ENCODE measurements at places on chromosomes 16 and 17.
A peak's percentile ranks its signal among the peaks of the same experiment; 100 is the strongest.

DNA sequence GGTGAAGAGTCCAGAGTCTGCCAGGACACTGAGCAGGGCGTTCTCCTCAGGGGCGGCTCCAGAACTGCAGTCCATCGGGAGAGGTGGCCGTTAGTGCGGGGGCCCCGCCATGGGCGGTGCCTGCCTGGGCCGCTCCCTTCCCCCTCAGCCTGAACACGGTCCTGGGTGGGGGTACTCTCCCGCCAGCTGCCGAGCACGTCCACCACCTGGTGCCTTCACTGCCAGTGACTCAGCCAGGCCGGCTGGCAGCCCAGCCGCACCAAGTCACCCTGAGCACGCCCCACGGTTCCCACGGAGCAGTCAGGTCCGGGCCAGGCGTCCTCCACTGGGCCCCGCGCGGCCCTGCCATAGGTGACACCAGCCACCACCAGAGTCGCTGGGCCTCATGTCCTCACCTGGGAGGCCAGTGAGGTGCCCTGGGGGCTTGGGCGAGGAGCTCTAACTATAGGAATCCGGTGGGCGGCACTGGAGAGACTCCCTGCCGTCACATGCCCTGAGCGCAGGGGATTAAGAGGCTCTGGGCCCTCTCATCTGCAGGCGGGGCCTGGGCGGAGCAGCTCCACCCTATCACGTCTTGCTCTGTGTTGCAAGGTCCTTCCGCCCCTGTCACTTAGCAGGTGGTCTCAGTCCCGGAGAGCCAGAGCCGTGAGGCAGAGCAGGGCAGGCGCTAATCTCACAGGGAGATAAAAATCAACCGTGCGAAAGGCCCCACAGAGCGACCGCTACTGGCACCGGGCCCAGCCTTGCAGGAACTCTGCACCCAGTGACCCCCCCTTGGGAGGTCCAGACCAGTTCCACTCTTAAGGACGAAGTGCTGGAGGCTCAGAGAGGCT is 14.3 kb downstream of the PIEZO1 start:
- peak; percentile 28 for DNase-seq

DNA sequence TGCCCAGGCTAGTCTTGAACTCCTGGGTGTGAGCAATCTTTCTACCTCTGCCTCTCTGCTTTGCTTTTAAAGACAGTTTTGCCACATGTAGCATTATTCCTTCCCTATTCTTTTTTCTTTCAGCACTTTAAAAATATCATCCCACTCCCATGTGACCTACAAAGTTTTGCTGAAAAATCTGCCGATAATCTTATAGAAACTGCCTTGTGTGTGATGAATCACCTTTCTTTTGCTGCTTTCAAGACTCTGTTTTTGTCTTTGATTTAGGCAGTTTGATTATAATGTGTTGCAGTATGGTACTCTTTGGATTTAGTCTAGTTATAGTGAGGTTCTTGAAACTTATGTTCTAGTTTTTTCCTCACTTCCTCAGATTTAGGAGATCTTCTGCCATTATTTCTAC is 142.0 kb upstream of the KIF2B start:
- DNase-seq, result no peak

DNA sequence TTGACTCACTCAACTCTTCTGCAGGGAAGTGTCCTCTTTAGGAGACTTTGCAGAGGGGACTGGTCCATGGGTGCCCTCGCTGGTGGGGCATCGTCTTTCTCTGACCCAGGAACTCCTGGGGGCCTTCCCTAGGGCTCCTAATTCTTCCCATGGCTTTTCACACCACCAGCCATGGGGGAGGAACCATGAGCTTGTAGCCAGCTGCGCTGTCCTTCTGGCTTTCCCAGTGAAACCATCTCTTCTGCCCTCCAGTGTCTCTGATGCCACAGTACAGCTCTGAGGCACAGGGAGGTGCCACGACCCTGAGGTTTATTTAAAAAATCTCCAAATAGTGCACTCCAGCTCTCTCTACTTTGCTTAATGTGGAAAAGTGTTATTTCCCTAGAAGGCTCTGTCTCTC is 78.6 kb downstream of the SDR42E1 start:
- DNase-seq, result no peak

- DNase-seq, result no peak
These were observed 116.6 kb upstream of the TNRC6C start for GRCh38 chr17:77841742-77842527.

DNA sequence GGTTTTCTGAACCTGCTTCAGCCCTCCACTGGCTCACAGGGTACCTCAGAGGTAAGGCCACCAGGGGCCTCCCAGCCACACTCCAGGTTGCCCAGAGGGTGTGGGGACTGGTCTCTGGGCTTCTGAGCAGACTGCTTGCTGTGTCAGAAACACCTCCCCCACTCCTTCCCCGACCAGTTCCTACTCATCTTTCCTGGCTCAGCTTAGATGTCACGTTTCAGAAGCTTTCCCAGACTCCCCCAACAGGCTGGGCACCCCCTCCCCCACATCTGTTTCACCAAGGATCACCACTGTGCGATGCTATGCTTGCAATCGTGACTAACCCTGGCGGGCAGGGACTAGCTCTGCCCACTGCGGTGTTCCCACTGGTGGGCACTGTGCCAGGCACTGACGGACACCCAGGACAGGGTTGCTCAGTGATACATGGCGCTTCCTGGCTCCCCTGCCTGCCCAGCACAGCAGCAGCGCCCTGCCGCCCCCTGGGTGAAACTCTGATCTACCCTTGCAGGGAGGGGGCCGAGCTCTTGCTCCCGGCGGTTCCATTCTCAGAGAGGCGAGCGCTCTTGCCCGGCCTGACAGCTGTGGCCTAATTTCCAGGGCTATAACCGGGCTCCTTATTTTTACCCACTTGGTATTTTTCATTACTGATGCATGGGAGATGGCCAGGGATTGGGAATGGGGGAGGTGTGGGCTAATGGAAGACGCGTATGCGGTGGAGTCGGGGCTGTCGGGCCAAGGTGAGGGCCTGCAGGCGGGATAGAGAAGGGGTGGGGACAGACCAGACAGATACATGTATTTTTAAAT is 29.4 kb upstream of the MTSS2 start:
- no peak for DNase-seq

DNA sequence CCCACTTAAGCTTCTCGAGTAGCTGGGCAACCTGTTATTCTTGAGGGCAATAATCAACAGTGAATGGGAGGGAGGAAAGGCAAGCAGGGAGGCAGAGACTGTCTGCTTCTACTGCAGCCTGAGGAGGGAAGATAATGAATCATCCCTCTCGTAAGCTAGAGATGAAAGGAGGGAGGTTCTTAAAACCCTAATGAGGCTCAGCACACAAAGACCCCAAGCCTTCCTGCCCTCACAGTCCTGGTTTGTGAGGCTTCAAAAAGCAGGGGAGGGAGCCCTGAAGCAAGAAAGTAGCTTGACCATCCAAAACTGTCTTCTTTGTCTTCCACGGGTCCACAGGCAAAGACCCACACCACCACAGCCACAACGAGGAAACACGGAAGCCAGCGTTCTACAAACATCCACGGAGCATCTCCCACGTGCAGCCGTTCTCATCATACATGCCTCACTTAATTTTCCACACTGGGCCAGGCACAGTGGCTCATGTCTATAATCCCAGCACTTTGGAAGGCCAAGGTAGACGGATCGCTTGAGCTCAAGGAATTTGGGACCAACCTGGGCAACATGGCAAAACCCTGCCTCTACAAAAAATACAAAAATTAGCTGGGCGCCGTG is 1.8 kb downstream of the PIK3R5 start:
- DNase-seq, result no peak

DNA sequence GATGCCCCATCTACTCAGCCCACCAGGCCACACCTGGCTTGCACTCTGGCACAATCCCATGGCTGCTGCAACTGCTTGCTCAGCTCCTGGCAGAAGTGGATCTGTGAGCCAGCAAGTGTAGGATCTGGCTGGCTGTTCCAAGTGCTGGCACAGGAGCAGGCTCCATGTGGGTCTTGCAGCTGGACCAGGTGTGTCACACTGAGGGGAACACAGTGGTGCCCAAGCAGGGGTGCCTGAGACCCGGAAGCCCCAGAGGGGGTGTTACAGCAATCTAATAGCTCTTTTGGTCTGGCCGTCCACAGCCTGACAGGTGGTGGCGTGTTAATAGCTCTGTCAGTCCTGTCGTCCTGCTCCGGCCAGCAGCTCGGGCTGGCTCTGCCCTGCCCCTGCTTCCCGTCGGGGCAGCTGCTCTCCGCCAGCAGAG is 19.6 kb upstream of the GOT2 start:
- DNase-seq, result no peak

DNA sequence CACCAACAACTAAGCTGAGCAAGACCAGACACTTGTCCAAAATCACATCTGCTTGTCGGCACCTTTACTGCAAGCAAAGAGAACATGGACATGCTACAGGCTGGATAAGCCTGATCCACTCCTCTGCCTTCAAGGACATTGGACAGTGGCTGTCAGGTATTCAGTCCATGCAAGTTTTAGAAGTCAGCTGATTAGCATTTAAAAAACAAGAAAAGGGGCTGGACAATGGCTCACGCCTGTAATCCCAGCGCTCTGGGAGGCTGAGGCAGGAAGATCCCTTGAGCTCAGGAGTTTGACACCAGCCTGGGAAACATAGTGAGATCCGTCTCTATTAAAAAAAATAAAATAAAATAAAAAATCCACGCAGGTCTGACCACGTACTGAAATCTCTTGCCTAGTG is 20.3 kb downstream of the PARN start:
- no peak for DNase-seq

GRCh38 chr17:79943347-79944241 is 92.1 kb downstream of the TBC1D16 start:
- DNase-seq, result no peak

DNA sequence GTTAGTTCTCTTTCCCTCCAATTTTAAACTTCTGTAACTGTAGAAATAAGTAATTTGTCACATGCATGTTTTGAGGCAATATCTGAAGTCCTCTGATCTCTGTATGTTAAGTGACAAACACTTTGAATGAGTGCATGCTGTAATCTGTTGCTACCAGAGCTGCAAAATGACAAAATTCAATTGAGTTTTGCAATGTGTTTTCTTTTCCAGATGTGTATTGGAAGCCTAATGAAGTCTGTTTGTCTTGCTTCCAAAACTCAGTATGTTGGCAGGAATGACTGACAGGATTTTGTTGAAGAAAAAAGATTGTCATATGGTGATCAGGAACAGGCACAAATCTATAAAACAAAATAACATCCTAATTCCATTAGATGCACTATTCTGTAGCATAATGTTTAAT is 561.6 kb upstream of the CDH8 start:
- no peak for DNase-seq

DNA sequence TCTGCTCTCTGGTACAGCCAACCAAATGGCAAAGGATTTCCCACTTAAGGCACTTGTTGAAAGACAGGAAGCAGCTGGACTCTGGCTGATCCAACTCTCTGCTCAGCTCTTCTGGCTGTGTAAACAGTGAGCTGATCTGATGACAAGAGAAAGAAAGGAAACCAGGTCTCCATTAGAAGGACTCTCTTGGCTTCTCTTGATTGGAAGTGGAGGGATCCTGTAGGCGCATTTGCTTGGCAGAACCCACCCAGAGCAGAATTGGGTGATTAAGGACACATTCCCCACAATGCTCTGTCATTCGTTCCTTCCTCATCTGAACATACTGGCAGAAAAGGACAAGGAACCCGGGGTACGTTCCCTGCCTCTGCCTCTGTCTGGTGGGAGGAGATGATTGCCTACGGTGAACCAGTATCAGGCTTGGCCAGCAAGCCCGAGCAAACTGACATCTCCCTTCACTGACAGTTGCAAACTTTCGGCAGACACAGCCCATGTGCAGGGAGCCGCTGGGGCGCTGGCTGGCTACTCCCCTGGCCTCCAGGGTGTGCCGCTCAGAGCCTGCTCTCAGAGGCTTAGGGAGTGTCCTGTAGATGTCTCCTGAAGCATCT is 29.1 kb downstream of the LDHD start:
- DNase-seq, result no peak

GRCh38 chr17:13725288-13725990 is 123.7 kb upstream of the HS3ST3A1 start:
- no peak for DNase-seq

GRCh38 chr17:14428648-14429029 is 127.8 kb downstream of the HS3ST3B1 start:
- DNase-seq, result peak; percentile 35

DNA sequence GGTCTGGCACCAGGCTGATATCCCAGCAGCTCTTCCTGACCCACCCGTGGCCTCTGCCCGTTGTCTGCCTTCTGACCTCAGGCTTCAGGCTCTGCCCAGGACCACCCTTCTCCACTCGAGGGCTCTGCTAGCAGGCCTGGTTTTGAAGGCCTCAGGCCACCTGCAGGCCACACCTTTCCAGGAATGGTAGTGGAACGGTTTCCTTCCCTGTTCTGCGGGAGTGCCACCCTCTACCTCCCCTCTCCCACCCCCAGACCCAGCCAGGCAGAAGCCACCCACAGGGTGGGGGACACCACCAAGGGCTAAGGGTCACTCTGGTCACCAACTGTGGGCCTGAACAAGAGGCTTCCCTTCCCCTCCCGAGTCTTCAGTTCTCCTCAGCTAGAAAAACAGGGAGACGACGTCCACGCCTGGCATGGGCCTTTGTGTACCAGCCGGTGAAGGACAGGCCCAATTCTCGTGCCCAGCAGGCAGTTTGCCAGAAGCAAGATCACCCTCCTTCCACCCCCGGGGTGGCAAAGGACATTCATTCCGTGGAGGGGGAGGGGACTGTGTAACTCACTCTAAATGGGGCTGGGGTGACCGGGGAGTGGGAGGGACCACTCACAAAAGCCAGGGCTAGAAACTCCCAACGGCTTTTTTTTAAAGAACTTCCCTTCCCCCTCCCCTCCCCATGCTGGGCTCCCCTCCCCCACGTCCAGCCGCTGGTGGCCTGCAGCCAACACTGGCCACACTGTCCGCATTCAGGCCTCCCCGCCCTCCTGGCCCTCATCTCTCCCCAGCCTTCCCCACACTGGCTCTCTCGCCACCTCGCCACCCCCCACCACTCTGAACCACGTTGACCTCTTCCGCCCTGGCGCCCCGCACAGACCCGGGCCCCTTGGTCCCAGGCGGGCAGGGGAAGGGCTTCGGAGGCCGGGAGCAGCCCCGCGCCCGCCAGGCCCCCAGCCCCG is 7.7 kb downstream of the CBX4 start:
- DNase-seq, result no peak

GRCh38 chr17:305090-305976 is 47.3 kb downstream of the RPH3AL start:
- DNase-seq, result no peak

DNA sequence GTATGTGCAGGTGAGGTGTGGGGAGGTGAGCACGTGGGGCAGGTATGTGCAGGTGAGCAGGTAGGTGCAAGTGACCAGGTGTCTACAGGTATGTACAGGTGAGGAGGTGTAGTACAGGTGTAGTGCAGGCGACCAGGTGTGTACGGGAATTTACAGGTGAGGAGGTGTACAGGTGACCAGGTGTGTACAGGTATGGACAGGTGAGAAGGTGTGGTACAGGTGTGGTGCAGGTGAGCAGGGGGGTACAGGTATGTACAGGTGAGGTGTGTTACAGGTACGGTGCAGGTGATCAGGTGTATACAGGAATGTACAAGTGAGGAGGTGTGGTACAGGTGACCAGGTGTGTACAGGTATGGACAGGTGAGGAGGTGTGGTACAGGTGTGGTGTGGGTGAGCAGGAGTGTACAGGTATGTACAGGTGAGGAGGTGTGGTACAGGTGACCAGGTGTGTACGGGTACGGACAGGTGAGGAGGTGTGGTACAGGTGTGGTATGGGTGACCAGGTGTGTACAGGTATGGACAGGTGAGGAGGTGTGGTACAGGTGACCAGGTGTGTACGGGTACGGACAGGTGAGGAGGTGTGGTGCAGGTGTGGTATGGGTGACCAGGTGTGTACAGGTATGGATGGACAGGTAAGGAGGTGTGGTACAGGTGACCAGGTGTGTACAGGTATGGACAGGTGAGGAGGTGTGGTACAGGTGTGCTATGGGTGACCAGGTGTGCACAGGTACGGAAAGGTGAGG is 12.8 kb upstream of the DBNDD1 start:
- no peak for DNase-seq

GRCh38 chr16:87017371-87018012 is 299.7 kb downstream of the C16orf95 start:
- DNase-seq, result no peak

Data from CD4-positive, alpha-beta T cell treated with Interleukin-21 for 1 hour (primary cell).